ENCODE measurements at places on chromosomes 2 and 18. TPM values are rescaled to one million over a fixed set of nuclear protein-coding genes. Genes with fewer than 3 reads are reported as not detected.

GRCh38 chr18:12947285-12948049 is at the start of gene SEH1L:
Gene SEH1L, plus strand, starts transcription at chr18:12948011. Its CDS starts 111 bp downstream, at chr18:12948122.
- DNase-seq: peak; percentile 89

DNA sequence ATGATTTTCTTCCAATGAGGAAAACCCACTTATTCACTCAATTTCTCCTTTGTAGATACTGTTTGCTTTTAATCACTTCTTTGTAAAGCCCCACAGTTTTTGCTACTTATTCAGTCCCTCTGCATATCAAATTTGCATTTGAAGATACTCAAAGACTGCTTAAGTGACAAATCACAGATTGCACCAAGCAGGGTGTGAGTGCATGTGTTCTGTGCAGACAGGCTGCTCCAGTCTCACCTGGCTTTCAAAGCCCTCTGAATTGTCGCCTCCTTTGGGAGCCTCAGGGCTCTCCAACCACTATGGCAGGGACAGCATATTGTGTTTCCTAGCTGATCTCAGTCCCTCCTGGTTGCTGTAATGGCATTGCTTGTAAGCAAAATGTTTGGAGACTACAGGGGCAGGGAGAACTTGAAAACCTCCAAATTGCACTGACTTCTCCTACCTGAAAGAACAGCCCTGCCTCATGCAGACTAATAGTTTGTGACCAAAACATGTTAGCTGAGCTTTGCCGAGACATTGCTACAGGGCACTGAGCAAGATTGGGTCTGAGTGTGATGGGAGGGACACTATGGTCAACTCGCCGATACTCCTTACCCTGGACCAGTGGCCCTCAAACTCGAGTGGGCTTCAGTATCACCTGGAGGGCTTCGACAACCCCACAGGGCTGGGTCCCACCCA is 96.8 kb downstream of the POLE4 start:
- no peak for DNase-seq

DNA sequence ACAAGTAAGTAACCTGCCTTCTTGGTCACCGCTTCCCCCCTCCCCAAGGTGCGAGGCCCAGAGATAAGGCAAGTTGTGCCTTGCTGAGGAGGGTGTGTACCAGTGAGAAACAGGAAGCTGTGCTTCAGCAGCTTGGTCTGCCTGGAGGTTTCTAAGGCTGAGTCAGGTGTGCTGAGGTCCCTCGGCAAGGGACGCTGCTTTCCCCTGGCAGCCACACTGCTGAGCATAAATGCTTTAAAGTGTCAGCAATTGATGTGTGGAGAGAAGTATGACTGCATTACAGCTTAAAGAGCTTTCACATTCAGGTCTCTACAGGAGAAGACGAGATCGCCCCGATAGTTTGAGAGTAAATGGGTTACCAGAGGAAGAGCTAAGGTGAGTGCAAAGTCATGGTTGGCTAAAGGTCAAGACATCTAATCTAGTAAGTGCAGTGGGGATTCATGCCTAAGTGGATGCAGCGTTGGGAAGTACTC is 86.9 kb downstream of the LIMS1 start:
- DNase-seq: no peak

GRCh38 chr2:158740621-158741020 is 54.5 kb upstream of the DAPL1 start:
- DNase-seq: no peak

DNA sequence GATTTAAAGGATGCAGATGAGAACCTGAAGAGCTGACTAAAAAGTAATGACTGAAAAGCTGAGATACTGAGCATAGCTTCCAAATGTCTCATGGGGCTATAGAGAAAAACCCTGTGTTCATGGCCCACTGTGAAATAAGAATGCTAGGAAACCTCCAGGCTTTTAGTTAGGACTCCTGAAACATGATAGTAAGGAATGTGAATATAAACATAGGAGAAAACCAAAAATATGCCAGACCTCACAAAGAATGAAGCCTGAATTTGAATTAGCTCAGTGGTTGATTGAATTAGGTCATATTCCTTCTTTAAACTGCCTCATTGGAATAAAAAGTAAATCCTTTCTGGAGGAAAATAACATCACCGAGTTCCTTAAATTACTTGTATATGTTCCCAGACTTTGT is 194.5 kb upstream of the NXPH2 start:
- no peak for DNase-seq

- DNase-seq: no peak
Observed at GRCh38 chr2:167294776-167295140, 406.5 kb downstream of the XIRP2 start.

Gene AP1S3
- 9.2 TPM for total RNA-seq

Gene COL5A2
- total RNA-seq: 0.64 TPM

Gene IL37
- total RNA-seq: not detected

DNA sequence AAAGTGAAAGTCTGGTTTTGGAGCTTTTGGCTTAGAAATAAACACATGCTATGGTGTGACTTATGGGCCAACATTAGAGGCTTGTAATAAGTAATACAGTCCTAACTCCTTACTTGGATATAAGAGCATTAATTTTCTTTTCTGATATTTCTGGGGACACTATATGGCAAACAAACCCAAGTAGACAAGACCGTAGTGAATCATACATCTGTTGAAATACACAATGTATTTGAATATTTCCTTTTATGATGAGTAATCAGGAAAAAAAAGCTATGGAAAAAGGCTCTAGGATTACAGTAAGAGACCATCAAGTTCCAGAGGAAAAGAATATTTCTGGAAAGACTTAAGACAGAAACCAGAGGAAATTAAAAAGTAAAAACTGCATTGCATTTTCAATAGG is 146.0 kb upstream of the CYP26B1 start:
- DNase-seq: no peak

DNA sequence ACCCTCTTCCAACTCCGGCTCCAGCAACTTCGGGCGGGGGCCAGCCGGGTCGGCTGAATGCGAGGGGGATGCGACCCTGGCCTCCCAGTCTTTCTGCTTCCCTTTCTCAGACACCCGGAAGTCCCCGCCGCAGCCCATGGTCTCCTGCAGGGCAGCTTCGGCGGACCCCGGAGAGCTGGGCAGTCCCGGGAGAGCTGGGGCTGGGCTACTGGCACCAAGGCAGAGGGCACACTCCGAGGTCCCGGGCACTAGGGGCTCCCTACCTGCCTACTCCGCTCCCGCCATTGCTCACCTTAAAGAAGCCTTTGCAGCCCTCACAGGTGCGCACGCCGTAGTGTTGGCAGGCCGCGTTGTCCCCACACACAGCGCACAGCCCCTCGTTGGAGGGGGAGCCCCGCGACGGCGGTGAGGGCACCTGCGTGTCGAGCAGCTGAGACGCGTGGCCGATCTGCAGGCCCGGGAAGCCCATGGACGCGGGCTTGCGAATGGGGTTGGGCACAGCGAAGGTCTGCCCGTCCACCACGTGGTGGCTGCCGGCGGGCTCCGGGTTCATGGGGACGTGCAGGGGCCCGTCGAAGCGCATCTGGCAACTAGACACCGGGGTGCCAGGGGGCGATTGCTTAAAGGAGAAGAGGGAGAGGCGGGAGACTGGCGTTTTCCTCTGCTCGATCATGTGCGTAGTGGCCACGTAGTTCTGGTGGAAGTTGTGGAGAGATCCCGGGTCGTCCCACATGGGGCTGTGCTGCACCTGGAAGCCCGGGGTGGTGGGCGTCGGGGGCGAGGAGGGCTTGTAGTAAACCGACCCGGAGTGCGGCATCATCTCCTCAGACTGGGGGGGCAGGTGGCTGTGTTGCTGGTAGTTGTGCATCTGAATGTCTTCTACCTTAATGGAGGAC is 3.2 kb downstream of the NR4A2 start:
- no peak for DNase-seq

DNA sequence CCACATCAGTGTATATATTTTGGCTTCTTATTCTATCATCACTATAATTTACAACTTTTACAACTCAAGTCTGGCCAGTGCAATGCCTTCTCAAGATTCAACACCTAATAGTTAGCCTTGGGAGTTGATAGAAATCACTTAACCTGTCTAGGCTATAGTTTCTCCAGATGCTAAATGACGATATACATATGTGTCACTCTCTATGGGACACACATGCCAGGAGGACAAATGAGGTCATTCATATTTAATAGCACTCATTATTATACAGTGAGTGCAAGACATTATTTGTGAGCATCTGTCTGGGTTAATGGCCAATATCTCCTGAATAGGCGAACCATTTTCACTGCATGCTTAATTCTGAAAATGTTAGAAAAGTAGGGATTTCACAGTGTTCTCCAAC is 89.8 kb downstream of the ALK start:
- no peak for DNase-seq

DNA sequence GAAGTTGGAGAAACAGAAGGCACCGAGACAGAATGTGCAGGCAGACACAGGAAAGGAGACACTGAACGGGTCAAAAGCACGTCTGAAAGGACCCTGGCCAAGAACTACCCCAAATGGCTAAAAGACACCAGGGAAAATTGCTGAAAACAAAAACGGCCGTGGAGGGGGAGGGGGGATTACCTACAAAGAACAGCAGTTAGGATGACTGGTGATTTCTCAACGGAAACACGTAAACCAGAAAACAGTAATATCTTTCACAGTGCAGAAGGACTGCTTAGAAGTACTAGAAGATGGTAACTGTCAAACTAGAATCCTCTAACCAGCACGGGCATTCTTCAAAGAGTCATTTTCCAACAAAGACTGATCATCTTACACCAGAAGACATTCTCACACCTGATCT is 142.6 kb downstream of the HDAC4 start:
- no peak for DNase-seq

Gene TMEM163
- not detected for total RNA-seq

DNA sequence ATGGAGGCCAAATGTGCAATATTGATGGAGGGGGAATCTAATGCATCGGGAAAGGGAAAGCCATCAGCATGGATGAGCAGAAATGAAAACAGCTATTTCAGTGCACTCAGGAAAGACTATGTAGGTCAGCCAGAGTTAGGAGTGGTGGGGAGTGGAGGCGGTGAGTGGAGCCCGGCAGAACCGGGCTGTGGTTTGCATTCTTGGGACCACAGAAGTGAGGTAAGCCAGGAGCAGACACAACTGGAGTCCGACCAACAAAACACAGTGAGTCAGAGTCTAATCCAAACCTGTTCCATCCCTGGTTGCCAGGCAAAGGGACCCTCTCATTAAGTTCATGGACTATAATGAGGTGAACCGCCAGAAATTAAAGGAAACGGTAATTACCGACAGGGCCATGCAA is 61.1 kb upstream of the RAB12 start:
- DNase-seq: no peak

- DNase-seq: no peak
Observed at GRCh38 chr18:23852236-23853045, 162.1 kb upstream of the TTC39C start.

DNA sequence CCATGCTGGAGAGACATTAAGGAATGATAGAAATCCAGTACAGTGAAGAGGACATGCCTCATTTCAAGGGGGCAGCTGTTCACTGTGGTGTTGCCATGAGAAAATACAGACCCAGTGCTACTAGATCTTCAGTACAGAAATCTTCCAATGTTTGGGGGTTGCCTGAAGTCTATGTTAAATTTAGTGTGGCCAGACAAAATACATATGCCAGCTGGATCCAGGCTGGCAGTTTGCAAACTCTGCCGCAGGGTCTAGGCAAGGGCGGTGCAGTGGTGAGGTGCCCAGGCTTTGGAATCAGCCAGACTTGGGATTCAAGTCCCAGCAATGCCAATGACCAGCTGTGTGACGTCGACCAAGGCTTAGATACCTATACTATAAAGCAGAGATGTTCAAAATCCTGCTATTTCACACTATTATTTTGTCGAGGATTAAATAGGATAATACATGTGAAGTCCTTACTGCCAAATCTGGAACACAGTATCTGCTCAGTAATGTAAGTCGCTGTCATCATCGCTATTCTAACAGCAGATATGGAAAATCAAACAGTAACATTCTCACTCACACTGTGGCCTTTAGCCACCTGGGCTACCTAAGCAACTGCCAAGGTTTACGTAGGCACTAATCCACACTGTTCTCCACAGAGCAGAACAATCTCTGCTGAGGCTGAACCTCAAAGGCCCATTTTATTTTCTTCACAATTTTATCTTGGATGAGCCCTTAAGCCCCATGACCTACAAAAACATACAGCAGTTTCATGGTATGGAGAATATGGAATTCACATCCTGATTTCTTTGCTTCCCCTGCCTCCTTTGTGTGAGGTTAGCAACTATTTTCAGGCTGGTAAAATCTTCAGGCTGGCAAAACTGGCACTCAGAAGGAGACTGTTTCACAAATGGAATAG is 5.9 kb upstream of the TMSB10 start:
- no peak for DNase-seq

- DNase-seq: no peak
Observed at GRCh38 chr2:48532824-48533223, 2.9 kb downstream of the STON1 start.

DNA sequence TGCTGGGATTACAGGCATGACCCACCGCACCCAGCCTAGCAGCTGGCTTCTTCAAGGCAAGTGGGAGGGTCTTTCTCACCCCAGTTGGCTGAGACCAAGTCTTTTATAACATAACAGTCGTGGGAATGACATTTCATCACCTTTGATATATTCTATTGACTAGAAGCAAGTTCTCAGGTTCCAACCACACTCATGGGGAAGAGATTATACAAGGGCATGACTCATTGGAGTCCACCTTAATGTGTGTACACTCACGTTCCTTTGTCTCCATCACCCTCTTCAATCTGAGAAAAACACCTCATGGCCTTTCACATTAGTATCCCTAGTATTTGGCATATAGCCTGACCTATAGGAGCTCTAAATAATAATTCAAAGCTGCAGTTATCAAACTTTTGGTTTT is 2.8 kb upstream of the BBS5 start:
- no peak for DNase-seq

GRCh38 chr18:63907664-63908063 is at the start of gene SERPINB10:
Gene SERPINB10, plus strand, starts transcription at chr18:63907958. Its CDS starts 7,553 bp downstream, at chr18:63915511.
- DNase-seq: no peak

- DNase-seq: no peak
Observed at GRCh38 chr2:144466637-144467036, 53.3 kb downstream of the ZEB2 start.

Gene FAM237A
- total RNA-seq: not detected

Gene FHOD3
- total RNA-seq: 11.4 TPM

- DNase-seq: no peak
Observed at GRCh38 chr2:25286025-25286400, 55.7 kb downstream of the DNMT3A start.

Data from GM12878 (cell line).